ENCODE measurements at places on chromosomes 1 and 21.

- DNase-seq: no peak
Observed at GRCh38 chr1:61315011-61315410, 232.7 kb downstream of the NFIA start.

GRCh38 chr1:229035054-229035747 is 235.7 kb upstream of the RAB4A start:
- DNase-seq: no peak

DNA sequence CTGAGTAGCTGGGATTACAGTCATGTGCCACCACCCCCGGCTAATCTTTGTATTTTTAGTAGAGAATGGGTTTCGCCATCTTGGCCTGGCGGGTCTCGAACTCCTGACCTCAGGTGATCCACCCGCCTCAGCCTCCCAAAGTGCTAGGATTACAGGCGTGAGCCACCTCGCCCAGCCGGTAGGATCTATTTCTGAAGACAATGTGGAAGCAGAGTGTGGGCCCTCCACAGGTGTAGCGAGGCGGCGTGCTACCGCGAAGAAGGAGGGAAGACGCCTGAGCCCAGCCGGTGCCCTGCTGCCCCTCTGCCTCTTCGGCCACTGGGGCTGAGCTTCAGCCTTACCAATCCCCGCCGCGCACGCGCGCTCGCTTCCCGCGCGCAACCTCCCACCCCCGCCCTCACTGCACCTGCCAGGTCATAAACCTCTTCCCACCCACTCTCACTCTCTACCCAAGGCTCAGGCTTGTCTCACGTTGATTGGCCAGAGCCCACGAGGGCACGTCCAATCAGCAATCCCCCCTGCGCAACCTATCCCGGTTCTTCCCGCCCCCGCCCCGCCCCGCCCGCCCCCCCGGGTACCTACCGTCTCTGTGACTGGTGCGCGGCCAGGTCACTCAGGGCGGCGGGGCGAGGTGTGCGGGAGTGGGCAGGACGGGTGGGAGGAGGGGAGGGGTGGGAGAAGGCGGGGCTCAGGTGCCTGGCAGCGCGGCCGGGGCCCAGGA is 409 bp upstream of the HOOK1 start:
- DNase-seq: peak; percentile 78

DNA sequence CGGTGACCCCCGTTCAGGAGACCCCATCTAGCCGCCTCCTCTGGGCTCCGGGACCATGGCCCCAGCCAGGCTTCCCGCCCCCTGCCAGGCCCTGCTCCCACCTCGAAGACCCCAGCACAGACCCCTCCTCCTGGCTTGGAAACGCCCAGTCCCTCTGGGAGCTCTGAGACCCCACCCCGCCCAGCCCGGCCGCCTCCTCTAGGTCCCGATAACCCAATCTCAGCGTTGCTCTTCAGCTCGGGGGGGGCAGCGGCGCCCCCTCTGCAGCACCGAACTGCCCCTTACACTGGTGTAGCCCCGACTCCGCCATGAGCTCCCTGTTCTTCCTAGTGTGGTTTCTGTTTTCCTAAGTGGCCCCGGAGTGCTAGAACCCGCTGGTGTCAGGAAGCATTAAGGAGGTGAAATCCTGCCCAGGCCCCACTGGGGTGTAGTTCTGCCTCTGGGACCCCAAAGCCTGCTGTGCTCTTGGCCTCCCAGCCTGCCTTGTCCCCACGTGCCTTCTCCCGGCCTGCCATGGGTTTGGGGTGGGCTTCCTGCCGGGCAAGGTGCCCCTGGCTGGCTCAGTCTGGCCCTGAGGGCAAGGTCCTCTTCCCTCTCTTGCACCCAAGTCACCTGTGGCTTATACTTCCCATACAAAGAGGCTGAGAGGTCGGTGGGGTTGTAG is 10.7 kb upstream of the MMEL1 start:
- DNase-seq: no peak

DNA sequence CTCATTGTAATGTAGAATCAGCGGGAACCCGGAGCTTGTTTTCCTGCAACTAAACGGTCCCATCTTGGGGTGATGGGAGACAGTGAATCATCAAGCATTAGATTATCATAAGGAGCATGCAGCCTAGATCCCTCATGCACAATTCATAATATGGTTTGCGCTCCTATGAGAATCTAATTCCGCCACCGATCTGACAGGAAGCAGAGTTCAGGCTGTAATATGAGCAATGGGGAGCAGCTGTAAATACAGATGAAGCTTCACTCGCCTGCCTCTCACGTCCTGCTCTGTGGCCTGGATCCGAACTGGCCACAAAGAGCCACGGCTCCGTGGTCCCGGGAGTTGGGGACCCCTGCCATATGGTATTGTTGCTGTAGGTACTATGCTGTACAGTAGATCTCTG is 1.6 kb downstream of the IFI44 start:
- DNase-seq: peak; percentile 6

DNA sequence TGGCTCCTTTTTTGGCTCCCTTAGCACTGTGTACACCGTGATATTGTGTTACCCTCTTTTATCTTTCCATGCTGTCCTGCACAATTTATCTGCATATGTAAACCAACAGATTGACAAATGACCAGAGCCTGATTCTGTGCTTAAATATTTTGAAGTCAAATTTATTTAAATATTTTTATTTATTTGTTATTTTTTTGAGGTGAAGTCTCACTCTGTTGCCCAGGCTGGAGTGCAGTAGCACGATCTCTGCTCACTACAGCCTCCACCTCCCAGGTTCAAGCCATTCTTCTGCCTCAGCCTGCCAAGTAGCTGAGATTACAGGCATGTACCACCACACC is 12.8 kb downstream of the PMF1 start:
- no peak for DNase-seq

GRCh38 chr1:158285756-158286241 is 3.9 kb upstream of the CD1C start:
- DNase-seq: no peak

DNA sequence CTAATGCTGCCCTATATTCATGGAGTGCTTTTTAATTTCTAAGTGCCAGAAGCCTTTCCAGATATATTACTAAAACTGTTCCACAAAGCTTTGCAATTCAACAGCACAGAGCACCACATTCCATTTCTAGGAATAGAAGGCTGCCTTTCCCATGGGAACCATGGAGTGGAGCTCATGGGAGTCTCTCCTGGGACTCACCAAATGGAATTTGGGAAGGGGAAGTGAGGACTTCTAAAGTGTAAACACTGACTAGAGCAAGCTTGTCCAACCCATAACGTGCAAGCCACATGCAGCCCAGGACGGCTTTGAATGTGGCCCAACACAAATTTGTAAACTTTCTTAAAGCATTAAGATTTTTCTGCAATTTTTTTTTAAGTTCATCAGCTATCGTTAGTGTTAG is 190.4 kb upstream of the TNR start:
- DNase-seq: no peak

All from right lung (tissue), 10 donors.